ENCODE measurements at places on chromosomes 12 and 14.

GRCh38 chr14:44422699-44423098 lies 84.4 kb downstream of the FSCB start:
- DNase-seq, result no peak

GRCh38 chr14:103393676-103394626 lies 8.7 kb downstream of the MARK3 start:
- no peak for DNase-seq

DNA sequence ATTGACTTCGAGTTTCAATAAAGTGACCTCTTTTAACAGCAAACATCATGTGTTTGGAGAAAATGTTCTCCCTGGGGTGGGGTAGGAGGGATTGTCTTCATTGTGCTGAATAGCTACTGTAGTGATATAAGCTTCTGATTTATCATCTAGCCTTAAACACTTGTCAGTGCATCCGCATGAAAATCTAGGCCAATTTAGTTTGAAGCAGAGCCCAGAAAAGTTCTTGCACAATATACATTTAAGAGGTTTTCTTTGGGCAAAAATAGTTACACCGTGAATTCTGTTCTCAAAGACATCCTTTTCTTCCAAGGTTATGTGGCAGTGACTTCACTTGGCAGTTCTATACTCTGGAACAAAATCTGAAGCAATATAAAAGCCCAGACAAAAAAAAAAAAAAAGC lies 136.0 kb upstream of the IFNG-AS1 start:
- no peak for DNase-seq

- DNase-seq, result no peak
Observed at GRCh38 chr12:88417531-88417930, 162.7 kb downstream of the KITLG start.

- DNase-seq, result no peak
Observed at GRCh38 chr12:54719691-54720090, 71.5 kb upstream of the DCD start.

GRCh38 chr14:67405771-67406170 lies 6.2 kb downstream of the PLEK2 start:
- DNase-seq, result no peak

- DNase-seq, result no peak
Observed at GRCh38 chr12:95204141-95204866, 13.0 kb downstream of the FGD6 start.

DNA sequence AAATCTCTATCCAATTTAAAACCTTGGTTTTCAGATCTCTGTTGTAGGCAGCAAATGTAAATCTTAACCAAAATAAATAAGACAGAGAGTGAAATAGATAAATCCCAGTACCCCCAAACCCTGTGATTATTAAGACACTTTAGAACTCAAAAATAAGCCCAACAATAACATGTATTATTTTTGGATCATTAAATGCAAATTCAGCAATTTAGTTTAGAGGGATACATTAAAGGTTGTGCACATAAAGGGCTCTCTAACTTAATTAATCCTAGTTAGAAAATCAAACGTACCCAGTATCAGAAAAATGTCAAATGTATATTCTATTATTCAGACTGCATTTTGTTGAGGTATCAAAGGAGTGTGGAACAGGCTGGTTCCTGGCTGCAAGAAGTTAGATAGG lies 416.8 kb downstream of the SLC16A7 start:
- DNase-seq, result no peak

DNA sequence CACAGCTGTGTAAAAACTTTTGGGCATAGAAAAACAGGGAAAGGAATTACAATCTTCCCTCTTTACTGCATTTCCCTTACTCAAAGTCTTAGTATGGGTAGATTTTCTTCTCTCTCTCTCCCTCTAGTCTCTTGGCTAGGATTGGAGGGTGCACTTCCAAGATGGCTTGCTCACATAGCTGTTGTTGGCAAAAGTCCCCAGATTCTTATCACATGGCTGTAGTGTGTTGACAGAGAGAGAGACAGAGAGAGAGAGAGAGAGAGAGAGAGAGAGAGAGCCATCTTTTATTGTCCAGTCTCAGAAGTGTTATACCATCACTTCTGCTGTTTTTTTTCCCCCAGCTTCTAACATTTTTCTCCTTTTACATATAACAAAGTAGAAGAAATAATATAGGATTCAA lies 6.3 kb upstream of the OR4E2 start:
- no peak for DNase-seq

GRCh38 chr12:80293347-80293746 lies 150.7 kb upstream of the PTPRQ start:
- no peak for DNase-seq

DNA sequence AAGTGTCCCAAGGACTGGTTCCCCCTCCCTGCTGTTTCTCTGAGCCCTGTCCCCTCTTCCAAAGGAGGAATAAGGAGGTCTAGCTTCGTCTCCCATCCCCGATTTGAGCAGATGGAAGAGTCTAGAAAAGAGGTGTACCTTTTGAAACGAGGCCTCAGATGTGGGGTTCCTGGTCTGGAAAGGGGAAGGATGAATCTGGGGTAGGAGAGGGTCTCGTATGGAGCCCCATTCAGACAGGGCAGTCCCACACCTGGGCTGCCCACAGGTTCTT lies 13.3 kb downstream of the MEG3 start:
- DNase-seq, result no peak
